CD4-positive, alpha-beta memory T cell (primary cell): ENCODE measurements at places on chromosomes 2 and 18. TPM values are rescaled to one million over a fixed set of nuclear protein-coding genes. Genes with fewer than 3 reads are reported as not detected.

M1AP gene
- total RNA-seq, result not detected

- no peak for DNase-seq
These were observed 132.4 kb downstream of the MREG start for GRCh38 chr2:215880970-215881369.

MEP1B gene
- total RNA-seq, result not detected

DNA sequence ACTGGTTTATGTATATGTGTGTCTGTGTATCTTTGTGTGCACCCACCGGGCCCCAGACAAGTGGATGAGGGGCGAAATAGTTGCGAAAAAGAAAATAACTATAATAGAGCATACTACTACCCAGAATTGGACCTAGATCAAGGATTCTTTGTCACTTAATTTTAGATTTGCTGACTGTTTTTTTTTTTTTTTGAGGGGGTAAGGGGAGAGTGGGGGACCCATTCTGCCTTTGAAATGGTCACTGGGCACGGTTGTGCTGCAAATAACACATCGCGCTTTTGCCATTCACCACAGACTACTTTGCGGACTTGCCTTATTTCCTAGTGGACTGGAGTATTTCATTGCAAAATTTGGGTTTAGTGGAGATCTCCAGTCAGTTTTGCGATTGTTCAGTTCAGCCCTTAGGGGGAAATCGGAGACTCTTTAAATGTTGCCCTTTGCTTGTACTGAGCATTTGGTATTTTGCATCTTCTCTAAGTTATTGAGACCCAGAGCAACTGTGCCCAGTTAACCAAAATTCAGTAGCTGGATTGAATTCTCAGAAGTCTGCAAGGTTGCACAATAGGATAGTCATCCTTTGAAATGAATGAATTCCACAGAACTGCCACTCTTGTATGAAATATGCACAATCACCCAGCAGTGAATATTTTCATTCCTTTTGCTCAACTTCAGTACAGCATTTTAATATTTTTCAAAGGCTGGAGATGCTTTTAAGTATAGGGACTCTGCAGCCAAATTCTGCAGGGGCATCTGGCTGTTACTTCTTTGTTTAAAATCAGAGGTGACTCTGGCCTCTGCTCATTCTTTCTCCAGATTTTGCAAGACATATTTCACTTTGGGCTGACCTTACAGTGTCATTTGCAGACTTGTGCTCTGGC lies 2.9 kb downstream of the TRIB2 start:
- no peak for DNase-seq

- no peak for DNase-seq
These were observed 101.3 kb upstream of the SOX11 start for GRCh38 chr2:5590886-5591285.

DNA sequence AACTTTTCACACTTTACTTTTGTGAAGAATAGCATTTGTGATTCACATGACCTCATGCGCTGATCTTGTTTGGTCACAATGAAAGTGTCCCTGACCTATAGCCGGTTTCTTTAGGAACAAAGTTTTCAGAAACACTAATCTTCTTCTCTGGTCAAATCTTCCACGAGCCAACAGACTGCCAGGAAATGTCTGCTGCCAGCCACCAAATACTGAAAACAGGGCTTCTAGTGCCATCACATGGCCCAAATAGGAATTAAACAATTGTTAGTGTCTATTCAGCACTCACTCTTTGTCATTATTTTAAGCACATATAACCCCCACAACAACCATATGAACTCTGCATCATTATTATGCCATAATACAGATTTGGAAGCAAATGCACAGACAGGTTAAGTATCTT lies 286.5 kb upstream of the SYT4 start:
- DNase-seq, result no peak

XDH gene
- total RNA-seq, result not detected
